Activated naive CD8-positive, alpha-beta T cell treated with anti-CD3 and anti-CD28 coated beads for 36 hours (primary cell): ENCODE measurements at places on chromosomes 3 and 15. TPM values are rescaled to one million over a fixed set of nuclear protein-coding genes. Genes with fewer than 3 reads are reported as not detected.
A peak's percentile ranks its signal among the peaks of the same experiment; 100 is the strongest.

DNA sequence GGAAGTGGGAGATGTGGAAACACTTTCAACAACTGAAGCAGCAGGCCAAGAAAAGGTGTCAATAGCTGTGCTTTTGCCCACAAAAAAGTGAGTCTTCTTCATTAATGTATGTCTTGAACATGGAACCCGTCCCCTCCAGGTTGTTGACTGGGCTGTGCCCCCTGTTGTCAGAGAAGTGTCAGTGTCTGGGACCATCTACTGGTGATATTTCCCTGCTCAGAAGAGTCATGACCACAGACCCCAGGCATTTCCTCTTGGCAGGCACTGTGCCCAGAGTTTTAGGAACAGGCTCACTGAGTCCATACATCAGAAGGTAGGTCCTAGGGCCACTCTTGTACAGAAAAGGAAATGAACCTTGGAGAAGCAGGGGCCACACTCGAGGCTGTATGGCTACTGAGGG is 54.8 kb upstream of the LARS2 start:
- DNase-seq, result no peak

- no peak for DNase-seq
These were observed 47.9 kb downstream of the CDC25A start for GRCh38 chr3:48140336-48140757.

The NDUFB5 gene
- total RNA-seq, result 106 TPM

DNA sequence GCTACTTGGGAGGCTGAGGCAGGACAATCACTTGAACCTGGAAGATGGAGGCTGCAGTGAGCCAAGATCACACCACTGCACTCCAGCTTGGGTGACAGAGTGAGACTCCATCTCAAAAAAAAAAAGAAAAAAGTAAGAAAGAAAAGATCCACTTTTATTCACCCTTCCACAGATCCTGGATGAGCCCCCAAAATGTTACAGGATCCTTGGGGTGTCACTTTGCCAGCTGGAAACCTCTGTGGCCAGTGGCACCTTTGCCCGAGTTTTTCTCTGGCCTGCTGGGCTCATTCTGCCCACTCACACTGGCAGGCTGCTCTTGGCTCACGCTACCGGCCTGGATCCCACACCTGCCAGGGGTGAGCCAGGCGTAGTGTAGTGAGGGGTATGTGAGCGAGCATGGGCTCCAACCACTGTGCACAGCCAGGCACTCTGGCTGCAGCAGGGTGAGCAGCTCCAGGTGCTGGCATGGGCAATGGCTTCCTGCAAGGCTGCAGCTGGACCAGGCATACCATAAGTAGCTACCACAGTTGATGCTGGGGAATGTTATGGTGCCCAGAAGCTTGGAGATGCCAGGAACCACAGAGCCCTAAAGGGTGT is 57.8 kb upstream of the C15orf39 start:
- no peak for DNase-seq

DNA sequence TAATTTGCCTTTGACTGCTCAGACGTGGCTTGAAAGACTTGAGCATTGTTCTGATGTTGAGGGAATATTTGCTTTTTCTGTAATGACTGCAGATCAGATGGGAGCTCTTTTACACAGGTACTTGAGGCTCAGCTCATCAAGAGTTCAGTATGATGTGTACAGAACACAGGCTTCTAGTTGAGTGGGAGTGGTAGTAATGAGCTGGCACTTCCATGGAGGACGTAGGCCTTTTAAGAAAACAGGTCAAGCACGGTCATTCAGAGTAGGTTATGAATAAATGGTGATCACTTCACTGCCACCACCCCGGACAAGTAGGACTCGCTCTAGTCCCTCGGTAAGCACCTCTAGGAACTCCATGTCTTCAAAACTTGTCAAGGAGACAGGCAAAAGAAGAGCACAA is 8.8 kb downstream of the EMC4 start:
- DNase-seq, result no peak

DNA sequence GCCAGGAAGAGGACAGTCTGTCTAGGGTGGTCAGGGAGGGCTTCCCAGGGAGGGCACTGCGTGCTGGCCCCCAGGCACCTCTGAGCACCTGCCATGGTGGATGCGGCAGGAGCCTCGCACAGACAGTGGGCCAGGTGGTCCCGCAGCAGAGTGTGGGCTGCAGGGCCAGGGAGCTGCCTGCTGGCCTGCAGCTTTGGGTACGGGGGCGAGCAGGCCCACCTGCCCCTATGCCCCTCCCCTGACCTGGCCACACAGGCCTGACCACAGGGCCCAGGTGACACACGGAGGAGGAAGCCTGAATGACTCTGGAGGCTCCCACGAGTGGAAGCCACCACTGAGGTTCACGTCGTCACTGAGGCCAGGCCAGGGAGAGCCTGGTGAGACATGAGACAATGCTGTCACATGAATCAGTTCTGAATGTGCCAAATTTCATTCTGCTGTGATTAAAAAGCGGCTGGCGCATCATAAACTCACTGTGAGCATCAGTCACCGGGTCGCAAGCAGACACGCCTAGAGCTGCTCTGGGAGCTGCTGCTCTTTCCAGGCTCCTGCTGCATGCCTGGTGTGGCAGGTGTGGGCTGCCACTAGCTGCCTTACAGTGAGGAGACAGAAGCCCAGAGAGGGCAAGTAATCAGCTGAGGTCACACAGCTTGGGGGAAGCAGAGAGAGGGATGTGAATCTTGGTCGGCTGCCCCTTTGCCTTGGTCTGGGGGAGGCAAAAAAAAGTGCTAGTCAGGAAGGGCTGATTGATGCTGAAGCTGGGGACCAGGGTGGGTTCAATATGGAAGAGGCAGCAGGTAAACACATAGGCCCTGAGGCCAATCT is 39.5 kb upstream of the IQSEC1 start:
- no peak for DNase-seq

DNA sequence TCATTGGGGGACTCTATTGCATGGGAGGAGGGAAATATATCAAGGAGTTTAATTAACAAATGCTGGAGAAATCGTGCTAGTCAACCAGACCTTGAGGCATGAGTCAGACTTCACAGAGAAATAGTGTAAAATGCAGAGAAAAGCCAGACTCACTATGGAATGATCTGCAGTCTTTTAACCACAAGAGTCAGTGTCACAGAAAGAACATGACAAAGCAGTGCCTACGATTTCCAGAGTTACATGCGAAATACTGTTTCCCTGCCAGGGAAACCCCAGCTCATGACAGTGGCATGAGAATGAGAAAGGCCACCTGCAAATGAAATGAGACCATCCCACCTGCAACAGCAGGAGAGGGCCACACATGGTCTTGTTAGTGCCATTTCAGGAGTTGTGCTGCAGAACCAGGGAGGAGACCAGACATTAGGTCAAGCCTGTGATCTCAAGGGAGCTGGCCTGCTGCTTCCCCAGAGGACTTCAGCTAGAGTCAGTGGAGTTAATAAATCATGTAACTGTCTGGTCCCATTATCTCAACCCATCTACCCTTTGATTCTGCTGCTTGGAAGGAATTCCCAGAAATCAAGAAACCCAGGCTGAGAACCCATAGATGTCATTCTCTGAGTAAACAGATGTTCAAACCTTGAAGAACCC is 79.0 kb downstream of the ERC2 start:
- DNase-seq, result peak; percentile 20

DNA sequence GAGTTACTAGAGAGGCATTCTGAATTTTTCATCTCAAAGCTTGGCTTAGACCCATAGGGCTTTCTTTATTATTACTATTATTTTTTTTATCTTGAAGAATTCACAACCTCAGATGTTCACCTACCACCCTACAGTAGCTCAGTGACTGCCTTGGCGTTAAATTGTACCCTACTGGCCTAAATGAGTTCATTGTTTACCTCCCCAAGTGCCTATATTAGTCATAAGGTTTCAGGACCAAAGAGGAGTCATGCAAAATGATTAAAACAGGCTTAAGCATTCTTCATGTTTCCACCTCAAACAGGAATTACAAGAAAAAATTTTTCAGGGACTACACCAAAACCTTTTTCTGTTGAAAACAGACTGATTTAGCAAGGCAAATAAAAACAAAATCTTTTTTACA is 751.5 kb downstream of the SQOR start:
- no peak for DNase-seq

DNA sequence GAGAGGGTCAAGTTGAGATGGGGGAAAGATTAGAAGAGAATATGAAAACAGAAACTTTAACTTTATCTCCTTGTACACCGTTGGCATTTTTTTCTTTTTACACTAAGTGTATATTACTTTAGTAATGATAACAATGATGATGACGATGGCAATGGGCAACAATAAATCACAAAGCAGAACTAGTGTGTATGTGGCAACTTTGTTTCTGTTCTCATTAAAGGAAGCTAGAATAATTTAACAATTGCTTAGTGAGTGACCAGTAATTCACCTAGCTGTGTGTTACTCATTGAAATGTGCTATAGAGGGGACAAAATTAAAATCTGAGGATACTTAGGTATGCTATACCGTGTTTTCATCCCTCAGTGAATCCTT is 318.5 kb upstream of the TBL1XR1 start:
- no peak for DNase-seq

DNA sequence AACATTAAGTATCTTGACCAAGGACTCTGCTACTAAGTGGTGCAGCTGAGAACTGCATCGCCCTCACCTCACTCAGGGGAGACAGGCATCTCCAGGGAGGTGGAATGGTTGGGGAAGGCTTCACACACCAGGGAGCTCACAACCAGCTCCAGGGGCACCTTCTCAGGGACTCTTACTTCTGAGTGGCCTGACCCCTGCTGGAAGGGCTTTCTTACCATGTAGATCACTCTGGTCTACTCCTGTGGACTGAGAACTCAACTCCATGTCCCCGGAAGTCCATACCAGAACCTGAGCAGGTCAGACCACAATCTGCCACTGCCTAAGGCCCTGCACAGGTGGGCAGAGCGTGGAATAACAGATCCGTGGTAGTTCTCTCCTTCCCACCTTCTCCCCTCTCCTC is 140.5 kb downstream of the TLE3 start:
- no peak for DNase-seq

- no peak for DNase-seq
These were observed 158.9 kb upstream of the LPP start for GRCh38 chr3:187995043-187995400.

DNA sequence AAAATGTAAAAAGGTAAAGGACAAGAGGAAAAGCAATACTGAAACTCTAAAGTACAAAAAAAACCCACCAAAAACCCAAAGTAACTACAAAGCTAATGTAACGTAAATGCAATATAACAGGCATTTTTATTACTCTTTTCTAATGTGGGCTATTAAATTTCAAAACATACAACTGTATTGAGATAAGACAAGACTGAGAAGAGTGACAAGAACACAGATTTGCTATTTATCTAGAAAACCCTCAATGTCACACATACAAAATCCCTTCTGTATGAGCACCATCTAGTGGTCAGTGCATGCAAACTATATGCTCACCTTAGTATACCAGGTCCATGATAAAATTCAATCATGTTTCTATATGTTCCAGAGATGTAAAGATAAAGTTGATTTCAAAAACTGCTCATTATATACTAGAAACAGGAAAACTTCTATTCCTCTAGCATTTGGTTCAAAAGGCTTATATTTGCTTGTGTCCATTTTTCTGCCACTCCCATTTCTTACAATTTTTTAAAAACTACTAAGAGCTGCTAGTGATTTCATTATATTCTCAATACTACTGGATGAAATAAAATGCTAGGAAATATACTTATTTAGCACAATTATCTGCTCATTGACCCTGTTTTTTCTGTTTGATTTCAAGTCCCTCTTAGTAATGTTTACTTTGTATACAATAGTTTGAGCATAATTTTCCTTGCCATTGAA is 111.4 kb downstream of the DLG1 start:
- DNase-seq, result no peak

The GOLGA6L10 gene
- 1.3 TPM for total RNA-seq

DNA sequence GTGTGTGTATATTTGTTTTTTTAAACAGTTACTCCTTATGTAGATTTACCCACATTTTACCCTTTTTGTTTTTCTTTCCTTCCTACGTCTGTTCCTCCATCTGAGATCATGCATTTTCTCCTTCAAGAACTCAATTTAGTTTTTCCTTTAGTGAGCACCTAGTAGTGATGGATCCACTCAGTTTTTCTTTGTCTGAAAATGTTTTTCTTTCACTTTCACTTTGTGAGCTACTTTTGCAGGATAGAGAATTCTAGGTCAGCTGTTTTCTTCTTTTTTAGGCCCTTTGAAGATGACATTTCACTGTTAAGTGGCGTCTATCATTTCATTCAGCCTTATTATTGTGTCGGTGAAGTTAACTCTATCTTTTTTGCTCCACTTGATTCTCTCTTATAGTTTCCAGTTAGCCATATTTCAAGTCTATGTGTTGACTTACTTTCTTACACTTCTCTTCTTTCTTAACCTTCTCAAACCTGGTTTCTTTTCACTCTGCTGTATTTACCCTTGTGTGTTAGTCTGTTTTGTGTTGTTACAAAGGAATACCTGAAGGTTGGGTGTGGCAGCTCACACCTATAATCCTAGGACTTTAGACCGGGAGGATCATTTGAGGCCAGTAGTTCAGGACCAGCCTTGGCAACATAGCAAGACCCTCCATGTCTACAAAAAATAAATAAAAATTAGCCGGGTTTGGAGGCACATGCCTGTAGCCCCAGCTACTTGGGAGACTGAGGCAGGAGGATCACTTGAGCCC is 55.8 kb downstream of the PRKCI start:
- DNase-seq, result no peak

DNA sequence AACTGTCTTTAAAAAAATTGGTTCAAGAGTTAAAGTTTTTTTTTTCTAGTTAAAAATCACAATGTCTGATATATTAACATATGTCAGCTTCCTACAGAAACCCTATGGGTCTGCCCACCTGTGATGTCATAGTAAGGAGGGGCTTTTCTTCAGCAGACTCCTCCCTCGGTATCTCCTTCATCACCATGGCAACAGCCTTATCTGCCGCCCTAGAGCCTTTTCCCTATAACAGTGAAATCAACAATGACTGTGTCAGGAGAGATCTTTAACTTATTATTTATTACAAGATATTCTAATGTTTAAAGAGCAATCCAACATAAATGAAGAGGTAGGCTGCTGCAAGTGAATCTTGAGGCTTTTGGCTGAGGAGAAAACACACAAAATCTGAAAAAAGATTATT is 138.7 kb downstream of the PEX5L start:
- peak; percentile 4 for DNase-seq

DNA sequence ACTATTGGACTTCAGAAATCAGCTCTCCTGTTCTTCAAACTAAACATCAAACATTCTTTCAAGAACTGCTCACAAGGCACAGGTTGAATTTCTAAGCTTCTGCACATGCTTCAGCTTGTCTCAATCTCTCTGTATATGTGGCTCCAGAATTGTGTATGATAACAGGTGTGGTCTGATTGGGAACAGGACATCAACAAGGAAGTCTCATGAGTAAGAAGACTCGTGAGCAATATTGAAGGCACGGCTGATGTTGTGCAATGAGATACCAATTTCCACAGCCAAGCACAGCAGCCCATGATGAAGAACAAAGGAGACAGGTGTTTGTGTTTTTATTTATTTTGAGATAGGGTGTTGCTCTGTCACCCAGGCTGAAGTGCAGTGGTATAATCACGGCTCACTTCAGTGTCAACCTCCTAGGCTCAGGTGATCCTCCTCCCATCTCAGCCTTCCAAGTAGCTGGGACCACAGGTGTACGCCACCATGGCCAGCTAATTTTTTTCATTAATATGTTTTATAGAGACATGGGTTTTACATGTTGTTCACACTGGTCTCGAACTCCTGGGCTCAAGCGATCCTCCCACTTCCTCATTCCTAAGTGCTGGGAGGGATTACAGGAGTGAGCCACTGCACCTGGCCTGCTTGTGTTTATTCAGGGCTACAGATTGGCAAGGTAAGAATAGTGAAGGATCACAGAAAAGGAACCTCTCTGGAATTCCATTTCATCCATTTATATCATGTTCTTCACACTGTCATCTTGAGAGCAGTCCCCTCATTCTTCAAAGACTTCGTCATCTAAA is 32.2 kb upstream of the ABHD17C start:
- DNase-seq, result no peak

- no peak for DNase-seq
These were observed 34.4 kb upstream of the HCN4 start for GRCh38 chr15:73403171-73403570.
